Sigmoid colon (tissue), 7 donors: ENCODE measurements at places on chromosomes 7 and 10. TPM values are rescaled to one million over a fixed set of nuclear protein-coding genes. Genes with fewer than 3 reads are reported as not detected.
A peak's percentile ranks its signal among the peaks of the same experiment; 100 is the strongest.

ADCYAP1R1 gene
- total RNA-seq: 35.7 TPM

DNA sequence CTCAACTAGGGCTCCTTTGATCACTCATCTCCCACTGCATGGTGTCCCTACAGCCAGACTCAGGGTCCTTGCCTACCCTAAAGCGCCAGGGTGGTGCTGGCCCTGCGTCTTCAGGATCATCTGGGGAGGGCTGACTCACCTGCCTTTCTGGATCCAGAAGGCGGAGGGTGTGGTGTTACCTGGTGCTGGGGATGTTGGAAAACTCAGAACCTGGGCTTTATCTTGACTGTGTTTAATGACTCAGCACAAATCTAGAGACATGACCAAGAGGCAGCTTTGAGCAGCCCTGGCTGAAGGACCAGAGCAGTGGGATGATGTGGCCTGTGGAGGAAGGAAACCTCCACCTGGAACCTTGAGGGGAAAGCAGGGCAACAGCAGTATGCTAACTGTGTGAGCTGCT, 96.5 kb downstream of the GRK5 start:
- H3K4me3 ChIP-seq: no peak overlapping the region
- DNase-seq: no peak
- H3K27me3 ChIP-seq: no peaks in the 10 kb centered on the region

- no peaks in the 10 kb centered on the region for H3K36me3 ChIP-seq
- no peaks in the 10 kb centered on the region for H3K27me3 ChIP-seq
- DNase-seq: no peak
- H3K27ac ChIP-seq: no peak overlapping the region
- no peaks in the 10 kb centered on the region for H3K4me1 ChIP-seq
Observed at GRCh38 chr7:17168416-17168815, 130.0 kb upstream of the AHR start.

GRCh38 chr10:110643653-110644597, at the start of gene RBM20:
TSS of gene RBM20 (plus strand) at chr10:110644336. CDS start at chr10:110644455, 119 bp downstream.
- H3K4me3 ChIP-seq: peak within 1 kb of the TSS; percentile 57
- no peaks in the 10 kb centered on the region for H3K36me3 ChIP-seq
- H3K4me1 ChIP-seq: no peaks in the 10 kb centered on the region
- peak within 1 kb of the TSS; percentile 81 for H3K27ac ChIP-seq

DNA sequence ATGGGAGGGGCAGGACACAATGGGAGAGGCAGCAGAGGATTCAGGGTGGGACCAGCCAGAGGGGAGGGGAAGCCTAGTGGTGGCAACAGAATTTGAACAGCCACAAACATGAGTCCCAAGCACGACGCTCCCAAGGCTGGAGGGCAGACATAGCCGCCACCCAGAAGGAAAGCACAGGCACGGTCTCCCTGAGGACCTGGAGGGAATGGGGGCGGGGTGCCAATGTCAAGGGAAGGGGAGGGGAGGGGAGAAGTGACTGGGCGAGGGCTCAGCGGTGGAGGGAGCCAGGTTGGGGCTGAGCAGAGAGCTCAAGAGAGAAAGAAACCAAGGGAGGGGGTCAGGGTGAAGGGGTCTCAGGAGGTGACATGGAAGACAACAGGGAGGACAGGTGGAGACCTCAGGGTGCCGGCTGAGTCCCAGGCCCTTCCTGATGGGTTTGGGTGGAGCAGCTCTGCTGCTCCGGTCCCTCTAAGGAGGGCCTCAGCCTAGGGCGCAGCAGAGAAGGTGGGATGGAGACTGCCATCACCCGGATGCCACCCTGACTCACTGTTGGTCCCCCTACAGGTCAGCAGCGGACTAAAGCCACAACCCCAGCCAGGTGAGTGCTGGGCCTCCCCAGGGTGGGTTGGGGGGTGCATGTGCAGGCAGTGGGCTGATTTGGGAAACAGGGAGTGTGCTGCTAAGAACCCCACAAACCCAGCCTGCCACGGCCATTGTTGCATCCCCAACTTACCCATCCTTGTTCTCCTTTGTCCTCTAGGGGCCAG, 24.2 kb downstream of the PILRA start:
- no peaks in the 10 kb centered on the region for H3K27me3 ChIP-seq
- no peaks in the 10 kb centered on the region for H3K4me1 ChIP-seq
- H3K27ac ChIP-seq: no peak overlapping the region
- no peaks in the 10 kb centered on the region for H3K36me3 ChIP-seq
- no peak overlapping the region for H3K4me3 ChIP-seq

- H3K4me3 ChIP-seq: peak overlapping the region; percentile 67
- H3K4me1 ChIP-seq: peaks cover 17% of the 10 kb centered on the region
- DNase-seq: peak; percentile 85
- H3K27me3 ChIP-seq: no peaks in the 10 kb centered on the region
Observed at GRCh38 chr7:42238709-42239366, 1.8 kb upstream of the GLI3 start.

GRCh38 chr10:69318106-69318866, 40.0 kb downstream of the HK1 start:
- H3K4me1 ChIP-seq: no peaks in the 10 kb centered on the region
- peak; percentile 96 for DNase-seq
- H3K27me3 ChIP-seq: no peaks in the 10 kb centered on the region
- H3K36me3 ChIP-seq: no peaks in the 10 kb centered on the region
